ENCODE measurements at places on chromosomes 2 and 18. TPM values are rescaled to one million over a fixed set of nuclear protein-coding genes. Genes with fewer than 3 reads are reported as not detected.

CYS1 gene
- total RNA-seq, result not detected

NT5DC4 gene
- not detected for total RNA-seq

GRCh38 chr2:200763422-200763821, 48.3 kb upstream of the BZW1 start:
- no peak for DNase-seq
- no peak overlapping the region for H3K4me3 ChIP-seq
- H3K27ac ChIP-seq, result no peak overlapping the region
- H3K36me3 ChIP-seq, result no peaks in the 10 kb centered on the region
- no peaks in the 10 kb centered on the region for H3K27me3 ChIP-seq

- no peak overlapping the region for H3K27ac ChIP-seq
- H3K36me3 ChIP-seq, result no peaks in the 10 kb centered on the region
- DNase-seq, result no peak
- peaks cover 8% of the 10 kb centered on the region for H3K4me1 ChIP-seq
- no peak overlapping the region for H3K4me3 ChIP-seq
These were observed 26.7 kb downstream of the CYRIA start for GRCh38 chr2:16638946-16639345.

- H3K27ac ChIP-seq, result no peak overlapping the region
- no peak for DNase-seq
- H3K4me3 ChIP-seq, result no peak overlapping the region
- H3K36me3 ChIP-seq, result no peaks in the 10 kb centered on the region
- H3K27me3 ChIP-seq, result no peaks in the 10 kb centered on the region
- H3K4me1 ChIP-seq, result peaks cover 32% of the 10 kb centered on the region
These were observed 39.5 kb downstream of the NIFK start for GRCh38 chr2:121697108-121697631.

Measured in CD4-positive, alpha-beta memory T cell (primary cell).